ENCODE measurements at places on chromosomes 12 and 14.

GRCh38 chr12:106871477-106871876 is 84.2 kb upstream of the TMEM263 start:
- DNase-seq, result no peak

DNA sequence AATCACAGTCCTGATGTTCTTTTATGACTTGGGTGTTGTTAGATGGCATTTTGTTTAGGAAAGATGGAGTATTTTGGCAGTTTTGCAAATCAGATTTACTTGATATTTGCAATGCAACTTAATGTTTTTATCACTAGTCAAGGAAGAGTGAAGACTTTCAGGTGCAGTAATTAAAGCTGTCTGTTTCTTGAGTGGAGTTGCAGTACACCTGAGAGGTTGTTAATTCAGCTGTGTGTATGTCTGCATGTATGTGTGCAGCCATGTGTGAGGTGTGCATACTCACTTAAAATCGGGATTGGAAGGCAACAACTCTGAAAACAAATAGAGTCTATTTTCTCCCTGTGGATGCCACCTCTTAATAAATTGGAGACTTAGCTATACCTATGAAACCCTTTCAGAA is 94.5 kb downstream of the RMST start:
- no peak for DNase-seq

- DNase-seq, result no peak
Observed at GRCh38 chr14:75959031-75959430, 22.8 kb downstream of the TGFB3 start.

DNA sequence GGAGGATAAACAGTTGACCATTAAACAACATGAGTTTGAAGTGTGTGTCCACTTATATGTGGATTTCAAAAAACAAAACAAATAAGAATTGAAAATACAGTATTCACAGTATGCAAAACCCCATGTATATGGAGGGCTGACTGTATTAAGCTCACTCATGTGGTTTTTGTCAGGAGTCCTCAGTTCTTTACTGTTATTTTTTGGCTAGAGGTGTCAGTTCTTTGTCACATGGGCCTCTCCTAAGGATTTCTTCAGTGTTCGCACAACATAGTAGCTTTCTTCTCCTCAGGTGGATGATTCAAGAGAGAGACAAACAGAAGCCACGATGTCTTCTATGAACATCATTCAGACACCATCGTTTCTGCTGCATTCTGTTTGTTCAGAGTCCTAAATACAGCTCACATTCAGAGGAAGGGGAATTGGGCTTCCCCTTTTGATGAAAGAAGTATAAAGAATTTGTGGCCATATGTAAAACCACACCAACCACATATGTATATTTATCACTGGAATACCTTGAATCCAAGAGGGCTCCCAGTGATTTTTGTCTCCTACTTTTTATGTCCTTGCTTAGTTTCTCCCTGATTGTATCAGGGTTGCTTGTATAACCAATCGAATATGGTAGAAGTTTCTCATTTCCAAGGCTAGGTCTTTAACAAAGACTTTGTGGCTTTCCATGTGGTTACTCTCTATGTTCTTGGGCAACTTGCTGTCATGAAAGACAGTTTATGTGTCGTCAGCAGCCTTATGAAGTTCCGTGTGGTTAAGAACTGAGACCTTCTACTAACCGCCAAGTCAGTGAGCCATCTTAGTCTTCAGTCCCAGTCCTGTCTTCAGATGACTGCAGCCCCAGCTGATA is 18.9 kb downstream of the MNAT1 start:
- DNase-seq, result no peak

DNA sequence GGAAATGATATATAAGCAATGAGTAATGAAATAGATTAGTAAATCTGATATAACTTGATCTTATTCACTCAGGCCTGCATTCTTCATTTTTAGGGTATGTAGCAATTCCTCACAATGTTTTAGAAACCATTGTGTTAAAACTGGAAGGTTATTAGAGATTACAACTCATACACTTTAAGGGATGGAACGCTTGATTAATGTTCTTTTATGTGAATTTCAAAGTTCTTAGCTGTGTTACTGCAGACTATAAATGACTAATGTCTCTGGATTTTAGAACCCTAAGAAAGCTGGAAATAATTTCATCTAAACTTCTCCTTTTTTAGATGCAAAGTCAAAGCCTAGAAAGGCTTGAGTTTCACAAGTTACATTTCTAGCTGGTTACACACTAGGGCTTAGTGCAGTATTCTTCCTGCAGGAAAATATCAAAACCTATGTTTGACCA is 148.2 kb upstream of the CLEC14A start:
- no peak for DNase-seq

GRCh38 chr12:40946612-40947194 is 241.4 kb upstream of the PDZRN4 start:
- peak; percentile 12 for DNase-seq
